ENCODE measurements at places on chromosomes 7 and 10. TPM values are rescaled to one million over a fixed set of nuclear protein-coding genes. Genes with fewer than 3 reads are reported as not detected.

PLXDC2 gene
- 1.8 TPM for polyA plus RNA-seq

CD36 gene
- polyA plus RNA-seq: 21.6 TPM

C10orf67 gene
- not detected for polyA plus RNA-seq

GRCh38 chr7:26567266-26567665 lies 275.6 kb downstream of the SNX10 start:
- DNase-seq: no peak
- H3K27ac ChIP-seq: no peak overlapping the region
- H3K36me3 ChIP-seq: no peaks in the 10 kb centered on the region
- no peak overlapping the region for H3K4me3 ChIP-seq
- H3K27me3 ChIP-seq: no peaks in the 10 kb centered on the region
- H3K4me1 ChIP-seq: no peaks in the 10 kb centered on the region

DNA sequence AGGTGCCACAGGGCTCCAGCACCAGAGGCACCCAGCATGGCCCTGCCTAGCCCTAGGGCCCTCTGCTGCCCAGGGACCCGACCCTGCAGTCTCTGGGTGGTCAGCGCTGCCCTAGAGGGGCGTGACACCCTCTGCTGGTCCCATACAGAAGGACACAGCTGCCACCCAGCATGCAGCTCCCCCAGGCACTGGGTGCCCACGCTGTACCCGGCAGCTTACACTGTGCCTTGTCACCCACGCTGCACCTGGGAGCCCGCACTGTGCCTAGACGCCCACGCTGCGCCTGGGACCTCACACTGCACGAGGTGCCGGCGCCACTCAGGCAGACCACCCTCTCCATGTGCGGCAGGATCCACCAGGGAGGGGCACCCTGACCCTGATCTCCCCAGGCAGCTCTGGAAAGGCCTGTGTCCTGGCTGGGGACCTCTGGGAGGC lies 55.2 kb downstream of the PWWP2B start:
- DNase-seq: no peak
- H3K27me3 ChIP-seq: no peaks in the 10 kb centered on the region
- H3K4me3 ChIP-seq: no peak overlapping the region

- no peak overlapping the region for H3K4me3 ChIP-seq
- H3K27ac ChIP-seq: no peak overlapping the region
- H3K4me1 ChIP-seq: peaks cover 22% of the 10 kb centered on the region
- no peaks in the 10 kb centered on the region for H3K36me3 ChIP-seq
- no peaks in the 10 kb centered on the region for H3K27me3 ChIP-seq
- no peak for DNase-seq
Observed at GRCh38 chr10:114388275-114388674, 16.0 kb downstream of the AFAP1L2 start.

CADPS2 gene
- polyA plus RNA-seq: 9.5 TPM

DNA sequence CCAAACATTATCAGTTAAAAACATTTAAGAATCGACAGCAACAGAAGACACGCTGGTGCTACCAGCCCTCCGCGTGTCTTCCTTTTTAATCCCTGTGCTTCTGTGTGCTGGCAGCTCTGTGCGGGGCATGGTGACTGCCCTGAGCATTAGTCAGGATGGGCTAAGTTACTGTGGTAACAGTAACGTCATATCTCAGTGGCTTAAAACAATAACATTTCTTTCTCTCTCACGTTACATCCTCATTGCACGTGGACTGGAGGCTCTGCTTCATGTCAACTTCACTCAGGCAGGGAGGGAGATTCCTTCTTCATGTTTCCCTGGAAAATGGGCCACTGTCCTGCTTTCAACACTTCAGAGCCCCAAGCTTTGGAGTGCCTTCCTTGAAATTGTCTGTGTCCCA lies 378.5 kb downstream of the CCSER2 start:
- H3K27ac ChIP-seq: peak overlapping the region; percentile 78
- no peak overlapping the region for H3K4me3 ChIP-seq
- H3K4me1 ChIP-seq: peaks cover 18% of the 10 kb centered on the region
- peak; percentile 79 for DNase-seq
- H3K36me3 ChIP-seq: no peaks in the 10 kb centered on the region

GRCh38 chr7:519484-520390 lies at the start of gene PDGFA:
Gene PDGFA (minus strand): TSS chr7:519846. CDS start chr7:519001, 845 bp downstream.
- H3K27me3 ChIP-seq: peaks cover 4% of the 10 kb centered on the region
- peak; percentile 80 for DNase-seq
- H3K4me1 ChIP-seq: no peaks in the 10 kb centered on the region
- H3K4me3 ChIP-seq: peak within 1 kb of the TSS; percentile 70

PGAM2 gene
- polyA plus RNA-seq: 3.0 TPM

GRCh38 chr10:97406064-97406463 lies 4.9 kb upstream of the RRP12 start:
- H3K36me3 ChIP-seq: no peaks in the 10 kb centered on the region
- DNase-seq: no peak
- no peak overlapping the region for H3K27ac ChIP-seq
- no peaks in the 10 kb centered on the region for H3K27me3 ChIP-seq
- H3K4me1 ChIP-seq: no peaks in the 10 kb centered on the region

DNA sequence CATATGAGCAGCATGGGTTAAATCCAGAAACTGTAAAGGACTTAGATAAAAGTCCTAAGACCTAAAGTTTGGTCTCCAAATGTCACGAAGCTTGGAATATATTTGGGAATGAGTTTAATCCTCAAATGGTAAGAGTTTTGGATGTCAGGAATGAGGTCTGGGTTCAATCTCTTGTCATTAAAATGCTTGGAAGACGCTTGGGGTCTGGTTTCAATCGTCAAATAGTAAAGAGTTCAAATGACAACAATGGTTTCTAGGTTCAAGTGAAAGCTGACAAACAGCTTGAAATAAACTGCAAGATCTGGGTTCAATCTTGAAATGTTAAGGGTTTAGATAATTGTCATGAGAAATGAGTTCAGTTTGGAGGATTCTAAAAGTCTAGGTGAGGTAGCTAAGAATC lies 385.5 kb upstream of the HPS1 start:
- no peaks in the 10 kb centered on the region for H3K36me3 ChIP-seq
- H3K4me3 ChIP-seq: no peak overlapping the region
- no peak overlapping the region for H3K27ac ChIP-seq
- no peak for DNase-seq

CACNB2 gene
- 2.4 TPM for polyA plus RNA-seq

DNA sequence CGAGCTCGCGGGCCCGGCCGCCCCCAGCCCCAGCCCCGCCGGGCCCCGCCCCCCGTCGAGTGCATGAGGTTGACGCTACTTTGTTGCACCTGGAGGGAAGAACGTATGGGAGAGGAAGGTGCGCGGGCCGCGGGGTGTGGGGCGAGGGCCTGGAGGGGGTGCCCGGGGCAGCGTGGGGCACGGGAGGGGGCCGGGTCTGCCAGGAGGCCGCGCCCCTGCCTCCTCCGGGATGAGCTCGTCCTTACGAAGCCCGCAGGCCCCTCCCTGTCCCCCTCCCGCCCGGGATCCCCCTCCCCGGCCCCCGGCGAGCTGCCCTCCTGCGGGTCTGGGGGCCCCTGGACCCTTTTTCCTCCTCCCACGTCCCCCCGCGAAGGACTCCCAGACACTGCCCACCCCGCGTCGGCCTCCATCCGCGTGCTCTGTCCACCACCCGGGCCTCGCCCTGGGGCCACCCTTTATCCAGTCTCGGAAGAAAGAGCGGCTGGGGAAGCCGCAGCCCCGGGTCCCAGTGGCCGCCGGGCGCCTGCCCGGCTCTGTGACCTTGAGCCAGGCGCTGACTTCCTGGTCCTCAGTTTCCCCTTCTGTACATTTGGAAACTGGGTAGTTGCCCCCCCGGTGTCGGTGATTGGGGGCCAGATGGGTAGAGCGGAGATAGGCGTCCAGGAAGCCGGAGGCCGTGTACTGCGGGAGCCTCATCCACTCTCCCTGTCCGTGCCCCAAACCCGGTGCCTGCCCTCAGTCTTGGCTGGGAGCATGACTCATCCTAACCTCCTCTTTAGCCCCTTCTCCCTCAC lies 521 bp downstream of the LIMK1 start:
- H3K36me3 ChIP-seq: no peaks in the 10 kb centered on the region
- DNase-seq: peak; percentile 81
- H3K27me3 ChIP-seq: no peaks in the 10 kb centered on the region
- peaks cover 18% of the 10 kb centered on the region for H3K4me1 ChIP-seq

- no peak for DNase-seq
- no peaks in the 10 kb centered on the region for H3K4me1 ChIP-seq
- H3K27me3 ChIP-seq: no peaks in the 10 kb centered on the region
- H3K27ac ChIP-seq: no peak overlapping the region
Observed at GRCh38 chr7:3762146-3762831, 461.2 kb downstream of the SDK1 start.

CREB5 gene
- polyA plus RNA-seq: 1.4 TPM

UPK3B gene
- polyA plus RNA-seq: not detected

- no peak overlapping the region for H3K4me3 ChIP-seq
- no peaks in the 10 kb centered on the region for H3K4me1 ChIP-seq
- no peak overlapping the region for H3K27ac ChIP-seq
- no peaks in the 10 kb centered on the region for H3K36me3 ChIP-seq
Observed at GRCh38 chr7:147968046-147968610, 622.4 kb upstream of the C7orf33 start.

GRCh38 chr10:28680358-28680752 lies 3.0 kb downstream of the BAMBI start:
- peaks cover 49% of the 10 kb centered on the region for H3K4me1 ChIP-seq
- DNase-seq: no peak
- no peak overlapping the region for H3K27ac ChIP-seq
- no peaks in the 10 kb centered on the region for H3K36me3 ChIP-seq

GRCh38 chr10:84293574-84294016 lies 34.8 kb upstream of the CCSER2 start:
- DNase-seq: no peak
- no peak overlapping the region for H3K27ac ChIP-seq
- H3K4me3 ChIP-seq: no peak overlapping the region
- H3K4me1 ChIP-seq: no peaks in the 10 kb centered on the region
- H3K36me3 ChIP-seq: no peaks in the 10 kb centered on the region
- no peaks in the 10 kb centered on the region for H3K27me3 ChIP-seq

DNA sequence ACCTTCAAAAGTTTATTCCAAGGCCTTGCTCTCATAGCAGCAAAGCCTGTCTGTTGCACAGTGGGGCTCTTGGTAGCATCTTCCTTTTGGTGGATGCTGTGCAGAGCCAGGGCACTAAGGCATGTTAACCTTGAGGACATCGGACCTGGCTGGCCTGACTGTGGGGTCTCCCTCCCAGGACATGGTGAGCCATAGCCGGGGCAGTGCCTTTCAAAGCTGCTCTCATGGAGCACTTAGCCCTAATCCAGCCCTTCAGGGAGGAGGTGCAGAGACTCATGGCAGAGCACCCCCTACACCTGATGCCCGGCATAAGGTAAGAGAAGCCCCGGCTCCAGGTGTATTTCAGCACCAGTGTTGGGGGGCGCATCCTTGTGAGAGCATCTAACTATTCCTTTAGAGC lies 941.4 kb upstream of the ZNF722 start:
- H3K36me3 ChIP-seq: no peaks in the 10 kb centered on the region
- H3K27me3 ChIP-seq: no peaks in the 10 kb centered on the region
- no peaks in the 10 kb centered on the region for H3K4me1 ChIP-seq
- DNase-seq: peak; percentile 59

FAM13C gene
- 0.92 TPM for polyA plus RNA-seq

DOCK1 gene
- 18.3 TPM for polyA plus RNA-seq

GPR146 gene
- polyA plus RNA-seq: 3.0 TPM

GRCh38 chr7:24793982-24794648 lies 36.9 kb upstream of the GSDME start:
- H3K27me3 ChIP-seq: no peaks in the 10 kb centered on the region
- H3K4me1 ChIP-seq: no peaks in the 10 kb centered on the region
- no peaks in the 10 kb centered on the region for H3K36me3 ChIP-seq
- H3K4me3 ChIP-seq: no peak overlapping the region
- DNase-seq: no peak
- H3K27ac ChIP-seq: no peak overlapping the region

C10orf95 gene
- 0.92 TPM for polyA plus RNA-seq

GRCh38 chr10:49000437-49001398 lies 61.1 kb upstream of the LRRC18 start:
- H3K27ac ChIP-seq: no peak overlapping the region
- H3K27me3 ChIP-seq: no peaks in the 10 kb centered on the region
- no peak overlapping the region for H3K4me3 ChIP-seq
- no peaks in the 10 kb centered on the region for H3K4me1 ChIP-seq
- no peak for DNase-seq
- no peaks in the 10 kb centered on the region for H3K36me3 ChIP-seq

- peaks cover 9% of the 10 kb centered on the region for H3K4me1 ChIP-seq
- peak; percentile 76 for DNase-seq
- H3K36me3 ChIP-seq: no peaks in the 10 kb centered on the region
- H3K27me3 ChIP-seq: no peaks in the 10 kb centered on the region
Observed at GRCh38 chr7:2313450-2314208, 612 bp downstream of the SNX8 start.

GRCh38 chr10:110366635-110367034 lies 61.9 kb upstream of the SMNDC1 start:
- DNase-seq: no peak
- H3K4me3 ChIP-seq: no peak overlapping the region
- no peaks in the 10 kb centered on the region for H3K36me3 ChIP-seq
- no peaks in the 10 kb centered on the region for H3K4me1 ChIP-seq
- H3K27ac ChIP-seq: no peak overlapping the region

DNA sequence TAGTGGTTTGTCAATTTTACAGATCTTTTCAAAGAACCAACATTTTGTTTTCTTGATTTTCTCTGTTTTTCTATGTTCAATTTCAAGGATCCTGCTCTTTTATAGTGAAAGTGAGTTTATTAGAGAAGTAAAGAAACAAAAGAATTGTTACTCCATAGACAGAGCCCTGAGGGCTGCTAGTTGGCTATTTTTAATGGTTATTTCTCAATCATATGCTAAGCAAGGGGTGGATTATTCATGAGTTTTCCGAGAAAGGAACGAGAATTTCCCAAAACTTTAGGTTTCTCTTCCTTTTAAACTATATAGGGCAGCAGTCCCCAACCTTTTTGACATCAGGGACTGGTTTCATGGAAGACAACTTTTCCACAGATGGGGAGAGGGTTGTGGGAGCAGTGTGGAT lies 165.0 kb downstream of the CCSER2 start:
- H3K4me3 ChIP-seq: no peak overlapping the region
- no peaks in the 10 kb centered on the region for H3K27me3 ChIP-seq
- no peak overlapping the region for H3K27ac ChIP-seq
- no peak for DNase-seq

PLPP4 gene
- polyA plus RNA-seq: 0.96 TPM

HOXA11 gene
- 6.0 TPM for polyA plus RNA-seq

DNA sequence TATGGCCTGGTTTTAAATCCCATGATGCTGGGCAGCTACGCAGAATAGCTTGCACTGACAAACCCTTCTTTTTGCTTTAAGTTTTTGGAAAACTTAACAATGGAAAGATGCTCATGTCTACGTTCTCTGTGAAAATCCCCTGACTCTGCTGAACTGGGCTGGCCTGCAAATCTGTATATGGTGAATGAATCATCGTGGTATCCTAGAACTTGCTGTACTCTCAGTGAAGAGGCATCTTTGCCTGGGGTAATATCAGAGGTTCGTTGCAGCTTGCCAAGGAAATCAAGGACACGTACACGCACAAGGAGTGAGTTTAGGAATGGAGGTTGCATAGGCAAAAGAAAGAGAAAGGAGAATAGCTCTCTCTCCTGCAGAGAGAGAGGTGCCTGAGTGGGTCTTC lies 382.0 kb upstream of the ADARB2 start:
- H3K4me3 ChIP-seq: no peak overlapping the region
- DNase-seq: no peak
- H3K4me1 ChIP-seq: no peaks in the 10 kb centered on the region

NOS3 gene
- 6.1 TPM for polyA plus RNA-seq

GRCh38 chr7:34011017-34011695 lies 105.8 kb downstream of the BMPER start:
- no peaks in the 10 kb centered on the region for H3K27me3 ChIP-seq
- peaks cover 5% of the 10 kb centered on the region for H3K4me1 ChIP-seq
- no peaks in the 10 kb centered on the region for H3K36me3 ChIP-seq
- H3K4me3 ChIP-seq: no peak overlapping the region

GIMAP5 gene
- polyA plus RNA-seq: 7.9 TPM

ADGRA1 gene
- not detected for polyA plus RNA-seq
